ENCODE measurements at places on chromosomes 11 and 22.

GRCh38 chr22:49885281-49885680 is 31.6 kb downstream of the ZBED4 start:
- DNase-seq = no peak

DNA sequence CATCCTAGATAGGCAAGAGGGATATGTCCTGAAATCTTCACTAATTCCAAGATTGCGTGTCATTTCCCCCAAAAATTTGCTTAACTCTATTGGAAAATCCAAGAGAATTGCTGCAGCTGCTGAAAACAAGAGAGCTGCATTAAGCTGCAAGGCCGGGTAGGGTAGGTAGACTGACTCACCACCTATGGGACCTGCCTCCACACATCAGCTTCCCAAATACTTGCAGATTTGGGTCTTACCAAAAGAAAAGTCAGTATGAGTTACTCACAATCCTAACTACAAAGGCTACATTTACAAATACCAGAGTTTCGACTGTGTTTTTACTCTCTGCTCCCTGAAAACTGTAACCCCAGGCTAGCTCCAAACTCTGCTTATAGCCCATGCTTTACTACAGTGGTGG is 142.5 kb upstream of the TEAD1 start:
- no peak for DNase-seq

- DNase-seq = no peak
Observed at GRCh38 chr11:66142370-66143263, 72.5 kb downstream of the PACS1 start.

DNA sequence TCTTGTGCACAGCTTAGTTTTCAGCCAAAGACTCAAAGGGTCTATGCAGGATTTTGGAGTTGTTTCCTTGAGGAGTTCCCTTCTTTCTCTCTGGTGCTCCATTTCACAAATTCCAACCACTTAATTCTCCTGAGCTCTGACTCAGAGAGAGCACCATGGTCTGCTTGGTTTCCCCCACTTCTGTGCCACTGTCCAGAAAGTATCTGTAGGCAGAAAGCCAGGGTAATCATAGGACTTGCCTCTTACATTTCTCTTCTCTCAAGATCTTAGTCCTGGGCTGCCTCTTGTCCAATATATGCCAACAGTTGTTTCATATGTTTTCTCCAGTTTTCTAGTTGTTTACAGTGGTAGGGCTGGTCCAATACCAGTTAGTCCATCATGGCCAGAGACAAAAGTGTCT is 6.4 kb upstream of the MRGPRD start:
- DNase-seq = no peak

- no peak for DNase-seq
Observed at GRCh38 chr11:77967753-77968152, 26.7 kb downstream of the INTS4 start.

DNA sequence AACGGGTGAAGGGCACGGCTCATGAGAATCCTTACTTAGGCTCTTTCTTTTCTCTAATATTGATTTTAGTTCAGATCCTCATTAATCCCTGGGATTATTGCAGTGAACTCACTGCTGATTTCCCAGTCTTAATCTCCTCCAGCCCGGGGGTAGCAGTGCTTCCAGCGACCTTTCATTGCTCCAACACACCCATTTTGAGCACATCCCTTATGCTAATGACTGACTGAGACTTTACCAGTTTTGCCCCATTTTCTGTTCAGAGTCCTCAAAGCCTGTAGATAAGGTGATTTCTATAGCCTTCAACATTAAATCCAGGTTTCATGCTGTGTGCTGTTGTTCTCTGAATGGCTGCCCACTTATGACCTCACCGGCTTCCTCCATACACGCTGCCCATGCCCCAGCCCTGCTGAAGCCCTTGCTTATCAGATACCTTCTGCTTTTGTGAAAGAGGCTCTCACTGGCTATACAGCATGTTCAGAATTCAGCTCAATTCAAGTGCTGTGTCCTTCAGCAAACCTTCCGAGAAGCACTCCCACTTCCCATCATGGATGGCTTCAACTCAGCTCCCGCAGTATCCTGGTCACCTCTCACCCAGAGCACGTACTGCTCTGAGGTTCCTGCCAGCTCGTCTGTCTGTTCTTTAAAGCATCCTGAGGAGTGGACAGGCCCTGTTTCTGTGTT is 49.0 kb downstream of the PPFIA1 start:
- DNase-seq = no peak

- DNase-seq = no peak
Observed at GRCh38 chr11:34626393-34626792, 5.5 kb downstream of the EHF start.

- DNase-seq = no peak
Observed at GRCh38 chr11:108037636-108038035, 28.9 kb downstream of the CUL5 start.

DNA sequence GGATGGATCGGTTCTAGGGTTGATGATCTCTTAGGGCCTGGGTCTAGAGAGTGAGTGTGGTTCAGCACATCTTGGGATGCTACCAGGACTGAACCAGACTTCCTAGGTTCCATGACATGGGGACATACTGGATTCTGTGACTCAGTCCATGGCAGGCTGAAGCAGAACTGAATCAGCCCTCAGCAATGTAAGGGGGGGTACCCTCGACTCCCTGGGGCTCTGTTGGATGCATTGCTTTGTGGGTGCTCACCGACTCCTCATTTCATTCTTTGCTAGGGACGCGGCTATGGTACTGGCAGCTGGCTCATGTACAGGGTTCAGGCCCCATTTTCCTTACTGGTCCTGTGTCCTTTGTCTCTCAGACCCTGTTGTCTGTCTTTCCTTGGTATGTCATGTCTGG is 733 bp upstream of the GRAMD1B start:
- no peak for DNase-seq

- DNase-seq = no peak
Observed at GRCh38 chr22:28245579-28246224, 326.6 kb upstream of the PITPNB start.

DNA sequence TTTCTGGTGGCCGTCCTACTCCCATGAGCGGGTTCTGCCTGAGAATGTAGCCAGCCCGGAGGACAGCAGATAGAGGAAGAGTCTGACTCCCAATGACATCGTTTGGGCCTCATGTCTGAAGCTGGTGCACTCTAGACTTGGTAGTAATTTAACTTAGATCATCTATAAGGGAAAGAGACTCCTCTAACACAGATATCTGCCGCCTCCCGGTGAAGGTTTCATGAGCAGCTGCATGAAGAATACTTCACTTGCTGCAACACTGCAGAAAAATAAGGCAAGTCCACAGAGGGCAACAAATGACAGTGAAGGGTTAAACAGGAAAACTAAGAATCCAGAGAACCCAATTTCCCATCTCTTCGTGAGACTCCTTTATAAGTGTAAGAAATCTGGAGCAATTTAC is 5.9 kb upstream of the ARL2 start:
- DNase-seq = no peak

DNA sequence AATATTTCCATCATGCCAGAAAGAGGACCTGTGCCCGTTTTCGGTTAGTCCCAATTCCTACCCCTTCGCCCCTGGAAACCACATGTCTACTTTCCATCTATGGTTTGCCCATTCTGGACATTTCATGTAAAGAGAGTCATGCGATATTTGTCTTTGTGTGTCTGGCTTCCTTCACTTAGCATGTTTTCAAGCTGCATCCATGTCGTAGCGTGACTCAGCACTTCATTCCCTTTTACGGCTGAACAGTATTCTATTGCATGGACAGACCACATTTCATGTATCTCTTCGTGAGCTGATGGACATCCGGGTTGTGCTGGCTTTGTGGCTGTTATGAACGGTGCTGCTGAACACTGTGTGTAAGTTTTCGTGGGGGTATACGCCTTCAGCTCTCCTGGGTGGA is 43.4 kb downstream of the SCUBE1 start:
- no peak for DNase-seq

GRCh38 chr11:59223611-59224010 is 10.9 kb upstream of the MPEG1 start:
- DNase-seq = no peak

DNA sequence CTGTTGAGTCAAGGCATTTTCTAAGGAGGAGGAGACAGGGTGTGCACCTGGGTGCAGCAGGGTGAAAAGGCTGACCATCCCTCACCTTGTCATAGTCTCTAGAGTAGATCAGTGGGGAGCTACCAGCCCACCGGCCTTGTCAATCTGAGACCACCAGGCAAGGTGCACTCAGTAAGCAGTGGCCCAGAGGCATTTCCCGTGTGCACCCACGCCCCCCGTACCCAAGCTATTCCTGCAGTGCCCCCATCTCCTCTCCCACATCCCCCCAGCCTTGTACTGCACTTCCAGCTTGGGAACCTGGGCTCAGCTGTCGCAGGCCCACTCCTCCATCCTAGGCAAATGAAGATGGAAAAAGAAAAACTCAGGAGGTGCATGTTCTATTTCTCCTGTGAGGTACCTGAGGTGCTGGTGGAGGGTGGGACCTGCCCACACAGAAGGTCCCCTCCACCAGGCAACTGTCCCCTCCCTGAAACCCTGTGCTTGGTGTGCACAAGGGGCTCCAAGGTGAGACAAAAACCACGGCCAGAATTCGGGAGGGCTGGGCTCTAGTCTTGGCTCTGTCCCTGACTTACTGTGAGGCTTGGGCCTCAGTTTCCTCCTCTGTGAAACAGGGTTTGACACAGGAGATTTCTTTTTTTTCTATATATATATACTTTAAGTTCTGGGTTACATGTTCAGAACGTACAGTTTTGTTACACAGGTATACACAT is 8.4 kb downstream of the P2RY2 start:
- DNase-seq = no peak

DNA sequence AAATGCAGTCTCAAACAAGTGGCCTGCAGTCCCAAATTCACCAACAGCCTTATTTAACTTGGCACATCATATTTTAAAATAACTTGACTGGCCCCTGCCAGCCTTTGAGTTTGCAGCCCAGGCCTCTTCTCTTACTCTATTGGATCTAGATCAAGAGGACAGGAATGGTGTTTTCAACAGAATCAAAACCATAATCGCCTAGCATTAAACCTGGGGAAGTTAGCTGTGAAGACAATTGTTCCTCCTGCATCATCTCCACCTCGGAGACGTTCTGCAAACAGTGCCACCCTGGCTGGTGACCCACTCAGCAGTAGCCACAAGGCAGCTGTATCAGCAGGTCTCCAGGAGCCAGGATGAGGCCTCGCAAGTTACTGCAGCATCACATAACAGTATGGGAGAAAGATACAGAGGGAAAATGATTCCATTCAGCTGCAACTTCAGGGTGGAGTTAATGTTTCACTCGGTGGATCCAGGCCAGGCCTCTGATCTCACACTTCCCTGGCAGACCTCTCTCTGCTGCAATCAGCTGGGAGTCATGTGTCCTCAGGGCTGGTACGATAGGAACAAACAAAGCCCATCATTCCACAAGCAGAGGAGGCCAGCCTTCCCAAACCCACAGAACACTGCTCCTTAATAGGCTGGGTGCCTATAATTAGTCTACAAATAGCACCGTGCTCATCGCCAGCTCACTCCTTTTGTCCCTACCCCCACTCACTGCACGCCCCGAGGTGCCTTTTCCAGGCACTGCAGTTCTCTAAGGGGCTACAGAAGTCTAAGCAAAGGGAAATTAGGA is 18.6 kb upstream of the SCN2B start:
- DNase-seq = no peak

DNA sequence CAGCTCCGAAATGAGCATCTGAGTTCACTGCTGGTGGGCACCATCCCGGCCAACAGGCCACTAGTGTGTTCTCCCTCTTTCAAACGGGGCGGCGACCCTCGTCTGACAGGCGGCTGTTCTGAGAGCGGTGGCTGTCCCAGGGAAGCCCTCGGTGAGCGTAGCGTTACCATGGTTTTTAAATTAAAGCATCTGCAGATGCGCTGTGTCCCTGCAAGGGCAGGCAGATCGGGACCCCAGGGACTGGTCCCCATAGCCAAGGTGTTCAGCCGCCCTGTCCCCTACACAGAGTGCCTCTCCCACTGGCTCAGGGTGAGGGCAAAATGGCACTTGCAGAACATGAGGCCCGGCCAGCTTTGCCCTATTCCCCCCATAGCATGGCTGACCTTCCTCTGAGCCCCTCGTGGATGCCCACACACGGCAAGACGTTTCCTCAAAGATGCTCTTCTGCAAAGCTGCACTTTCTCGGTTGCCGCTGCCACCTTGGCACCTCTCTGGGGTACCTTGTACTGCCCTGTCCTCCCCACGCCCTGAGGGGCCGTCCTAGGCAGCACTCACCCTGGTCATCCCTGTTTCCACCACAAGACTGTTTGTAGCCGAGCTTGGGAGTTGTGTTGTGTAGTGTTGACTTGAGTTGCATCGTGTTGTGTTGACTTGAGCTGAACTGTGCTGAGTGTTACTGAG is 51.9 kb upstream of the KCNQ1OT1 start:
- DNase-seq = peak; percentile 2

DNA sequence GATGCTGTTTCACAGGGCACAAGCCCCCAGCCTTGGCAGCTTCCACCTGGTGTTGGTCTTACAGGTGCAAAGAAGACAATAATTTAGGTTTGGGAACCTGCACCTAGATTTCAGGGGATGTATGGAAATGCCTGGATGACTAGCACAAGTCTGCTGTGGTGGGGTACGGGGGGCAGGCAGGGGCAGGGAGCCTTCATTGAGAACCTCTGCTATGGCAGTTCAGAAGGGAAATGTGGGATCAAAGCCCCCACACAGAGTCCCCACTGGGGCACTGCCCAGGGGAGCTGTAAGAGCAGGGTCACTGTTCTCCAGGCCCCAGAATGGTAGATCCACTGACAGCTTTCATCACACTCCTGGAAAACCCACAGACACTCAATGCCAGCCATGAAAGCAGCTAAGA is 686.5 kb downstream of the FAM181B start:
- no peak for DNase-seq

DNA sequence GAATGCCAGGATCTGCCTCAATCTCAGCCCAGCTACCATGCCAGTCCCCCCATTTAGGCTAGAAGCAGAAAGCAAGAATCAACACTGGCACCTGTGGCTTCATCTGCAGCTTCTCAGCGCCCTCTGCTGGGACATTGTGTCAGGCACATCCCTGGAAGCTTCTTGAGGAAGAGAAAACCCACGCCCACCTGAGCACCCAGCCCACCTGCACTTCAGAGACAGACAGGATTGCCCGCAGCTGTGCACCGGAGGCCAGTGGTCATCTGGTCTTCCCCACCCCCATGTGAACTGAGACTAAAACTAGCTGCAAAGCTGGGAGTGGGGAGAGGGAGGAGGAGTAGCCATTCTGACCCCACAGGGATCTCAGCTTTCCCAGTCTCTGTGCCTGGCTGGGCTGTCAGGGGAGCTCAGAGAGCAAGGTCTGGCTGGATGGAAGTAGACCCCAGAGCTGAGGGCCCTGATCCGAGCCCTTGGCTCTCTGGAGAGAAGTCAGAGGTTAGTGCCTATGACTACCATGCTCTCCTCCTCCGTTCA is 66.8 kb downstream of the FEZ1 start:
- DNase-seq = peak; percentile 14

GRCh38 chr11:45021692-45022141 is 71.0 kb upstream of the TP53I11 start:
- no peak for DNase-seq

GRCh38 chr11:123187248-123187647 is 7.8 kb downstream of the CLMP start:
- no peak for DNase-seq

Measured in T-helper 2 cell (primary cell).